ENCODE measurements at places on chromosomes 3 and 15.

GRCh38 chr3:128063865-128064264 is 11.6 kb downstream of the SEC61A1 start:
- peak; percentile 21 for DNase-seq

DNA sequence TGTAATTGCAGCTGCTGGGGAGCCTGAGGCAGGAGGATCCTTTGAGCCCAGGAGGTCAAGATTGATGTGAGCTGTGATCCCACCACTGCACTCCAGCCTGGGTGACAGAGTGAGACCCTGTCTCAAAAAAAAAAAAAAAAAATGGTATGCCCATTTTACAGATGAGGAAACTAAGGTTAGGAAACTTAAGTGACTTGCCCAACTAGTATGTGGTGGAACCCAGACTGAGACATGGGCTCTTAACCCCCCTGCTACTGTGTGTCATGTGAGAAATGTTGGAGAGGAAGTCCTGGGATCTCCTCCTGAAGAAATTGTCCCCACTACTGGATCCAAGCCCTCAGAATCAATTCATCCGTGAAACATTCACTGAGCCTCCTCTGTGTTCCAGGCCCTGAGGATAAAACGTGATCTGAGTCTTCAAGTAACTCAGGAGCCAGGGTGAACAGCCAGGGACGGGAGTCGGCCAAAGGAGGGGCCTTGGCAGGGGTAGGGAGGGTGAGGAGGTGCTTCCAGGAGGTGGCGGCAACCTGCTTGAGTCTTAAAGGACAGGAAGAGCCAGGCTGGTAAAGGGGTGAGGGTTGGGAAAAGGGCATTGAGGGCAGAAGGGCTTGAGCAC is 19.6 kb upstream of the RNU6-1 start:
- DNase-seq, result peak; percentile 53

DNA sequence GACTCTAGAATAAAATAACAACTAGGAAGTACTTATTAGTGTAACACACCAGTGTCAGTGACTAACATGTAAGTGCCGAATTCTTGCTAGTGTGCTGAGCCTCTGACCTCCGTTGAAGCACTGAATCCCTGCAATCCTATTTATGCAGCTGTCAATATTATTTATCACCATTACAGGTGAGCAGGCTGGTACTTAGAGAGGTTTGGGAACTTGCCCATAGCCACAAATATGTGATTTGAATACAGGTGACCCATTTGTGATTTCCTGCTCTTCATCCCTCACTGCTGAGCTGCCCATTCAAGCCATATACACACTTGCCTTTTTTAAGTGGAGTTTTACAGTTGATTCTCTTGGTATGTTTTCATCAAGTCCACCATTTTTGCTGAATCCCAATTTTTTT is 12.2 kb downstream of the EIF4E3 start:
- DNase-seq, result no peak

GRCh38 chr3:66110840-66111239 is 72.1 kb upstream of the MAGI1 start:
- DNase-seq, result peak; percentile 62

DNA sequence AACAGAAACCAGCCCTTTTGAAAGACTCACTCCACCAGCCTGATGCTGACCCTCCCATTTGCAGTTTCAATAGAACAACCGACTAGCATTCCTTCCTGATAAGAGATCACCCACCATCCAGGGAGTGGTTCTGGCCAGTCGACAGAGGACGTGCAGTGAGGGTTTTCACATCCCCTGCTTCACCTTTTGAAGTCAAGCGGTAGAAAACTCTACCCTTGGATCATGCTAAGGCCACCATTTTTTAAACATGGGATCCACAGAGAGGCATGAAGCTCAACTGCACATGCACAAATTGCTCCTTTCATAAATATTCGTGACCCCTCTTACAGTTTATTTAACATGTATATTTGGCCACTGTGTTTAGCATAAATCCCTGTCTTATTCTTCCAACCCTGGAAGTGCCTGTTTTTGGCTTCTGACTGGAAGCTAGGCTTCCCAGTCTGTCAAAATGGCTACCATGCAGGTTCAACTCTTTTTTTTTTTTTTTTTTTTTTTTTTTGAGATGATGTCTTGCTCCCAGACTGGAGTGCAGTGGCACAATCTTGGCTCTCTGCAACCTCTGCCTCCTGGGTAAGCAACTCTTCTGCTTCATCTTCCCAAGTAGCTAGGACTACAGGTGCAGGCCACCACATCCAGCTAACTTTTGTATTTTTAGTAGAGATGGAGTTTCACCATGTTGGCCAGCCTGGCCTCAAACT is 1.0 kb upstream of the THUMPD3 start:
- DNase-seq, result no peak

DNA sequence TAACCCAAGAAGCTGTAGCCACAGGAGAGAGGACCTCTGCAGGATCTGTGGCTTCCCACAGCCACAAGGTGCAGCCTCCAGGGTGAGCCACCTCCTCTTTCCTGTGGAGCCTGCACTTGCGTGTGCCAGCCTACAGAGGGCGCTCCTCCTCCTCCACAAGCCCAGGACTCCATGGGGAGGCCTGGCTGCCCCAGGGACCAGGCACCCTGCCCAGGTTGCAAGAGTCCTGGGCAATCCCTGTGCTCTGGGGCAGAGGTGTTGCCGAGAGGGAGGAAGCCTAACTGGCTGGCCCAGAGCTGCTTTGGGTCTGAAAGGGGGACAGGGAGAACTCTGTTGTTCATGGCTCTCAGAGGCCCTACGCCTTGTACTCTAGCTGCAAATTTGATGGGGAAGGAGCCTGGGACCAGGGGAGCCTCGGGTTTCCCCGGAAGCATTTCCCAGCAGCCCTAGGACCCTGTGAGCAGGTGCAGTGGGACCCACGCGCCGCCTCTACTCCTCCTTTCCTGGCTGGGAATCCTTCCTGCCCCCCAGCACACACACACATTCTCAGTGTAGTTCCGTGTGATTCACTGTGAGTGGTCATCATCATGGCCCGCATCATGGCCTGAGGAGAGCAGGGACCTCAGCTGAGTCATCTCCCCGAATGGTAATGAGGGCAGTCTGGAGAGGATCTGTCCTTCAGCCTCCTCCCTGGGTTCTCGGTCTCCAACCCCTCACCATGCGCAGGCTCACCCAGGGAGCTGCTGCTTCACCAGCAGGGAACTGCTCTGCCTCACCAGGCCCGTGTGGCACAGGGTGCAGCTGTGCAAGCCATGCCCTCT is 24.3 kb downstream of the TBC1D21 start:
- peak; percentile 91 for DNase-seq

- no peak for DNase-seq
Observed at GRCh38 chr15:50189633-50190032, 7.6 kb downstream of the SLC27A2 start.

GRCh38 chr15:28246605-28247004 is 75.4 kb downstream of the HERC2 start:
- DNase-seq, result no peak

DNA sequence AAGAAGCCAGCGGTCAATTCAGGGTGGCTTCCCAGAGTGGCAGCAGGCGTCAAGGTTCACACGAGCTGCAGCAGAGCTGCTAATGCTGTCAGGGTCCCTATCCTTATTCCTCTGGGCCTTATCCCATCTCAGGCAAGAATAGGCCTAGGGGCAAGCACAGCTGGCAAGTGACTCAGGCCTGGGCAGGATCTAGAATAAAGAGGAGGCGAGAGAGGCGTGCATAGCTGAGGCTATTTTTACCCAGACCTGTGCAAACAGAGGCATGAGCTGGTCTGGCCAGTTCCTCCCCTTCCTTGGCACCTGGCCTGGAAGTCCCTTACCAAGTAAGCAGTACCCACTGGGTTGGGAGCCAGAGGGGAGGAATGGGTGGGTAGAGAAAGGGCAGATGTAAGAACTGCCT is 12.2 kb upstream of the VIPR1 start:
- DNase-seq, result peak; percentile 48

GRCh38 chr3:34011171-34012101 is 213.0 kb downstream of the PDCD6IP start:
- no peak for DNase-seq

DNA sequence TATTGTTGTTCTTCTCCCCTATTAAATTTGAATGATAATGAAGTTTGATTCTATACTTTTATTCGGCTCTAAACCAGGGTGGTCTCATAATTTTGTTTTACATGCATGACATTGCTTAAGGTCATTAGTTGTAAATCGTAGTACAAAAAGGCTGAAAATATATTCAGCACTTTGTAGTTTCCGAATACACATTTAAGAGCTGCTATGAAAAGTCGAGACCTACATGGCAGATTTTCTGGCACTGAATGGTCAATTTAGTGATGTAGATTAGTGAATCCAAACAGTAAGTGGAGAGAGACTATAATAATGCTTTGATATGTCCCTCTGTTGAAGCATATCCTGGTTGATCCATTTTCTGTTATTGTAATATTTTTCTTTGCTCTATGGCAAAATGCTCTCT is 254.0 kb upstream of the SOX2 start:
- no peak for DNase-seq

- DNase-seq, result peak; percentile 88
Observed at GRCh38 chr3:14352002-14352627, 50.3 kb upstream of the SLC6A6 start.

DNA sequence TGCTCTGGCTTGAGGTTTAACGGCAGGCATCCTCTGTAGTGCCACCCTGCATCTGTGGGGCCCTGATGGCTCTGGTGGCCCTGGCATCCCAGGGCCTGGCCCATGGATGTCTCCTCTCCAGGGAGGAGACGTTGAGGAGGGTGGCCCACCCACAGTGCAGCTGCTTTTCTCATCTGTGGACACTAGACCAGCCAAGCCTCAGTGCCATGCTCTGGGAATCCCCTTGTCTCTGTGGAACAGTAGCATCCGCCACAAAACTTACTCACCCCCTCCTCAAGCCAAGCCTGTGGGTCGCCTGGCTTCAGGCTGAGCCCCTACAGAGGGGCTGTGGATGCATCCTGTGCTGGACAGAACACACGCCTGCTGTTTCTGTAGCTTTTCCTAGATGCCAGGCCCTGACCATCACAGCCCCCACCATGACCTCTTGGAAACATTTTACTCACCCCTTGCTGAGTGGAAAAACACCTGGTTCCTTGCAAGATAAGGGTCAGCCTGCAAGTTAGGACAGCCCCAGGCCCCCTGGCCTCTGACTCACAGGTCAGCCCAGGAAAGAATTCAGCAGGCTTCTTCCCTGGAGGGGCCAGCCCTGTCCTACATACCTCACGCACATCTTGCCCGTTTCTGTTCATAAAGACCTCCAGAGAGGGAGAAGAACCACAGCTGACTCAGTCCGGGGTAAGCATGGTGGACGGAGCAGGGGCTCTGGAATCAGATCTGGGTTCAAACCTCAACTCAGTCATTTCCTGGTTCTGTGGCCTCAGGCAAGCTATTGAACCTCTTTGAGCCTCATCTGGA is 19.0 kb downstream of the PAK6 start:
- no peak for DNase-seq

DNA sequence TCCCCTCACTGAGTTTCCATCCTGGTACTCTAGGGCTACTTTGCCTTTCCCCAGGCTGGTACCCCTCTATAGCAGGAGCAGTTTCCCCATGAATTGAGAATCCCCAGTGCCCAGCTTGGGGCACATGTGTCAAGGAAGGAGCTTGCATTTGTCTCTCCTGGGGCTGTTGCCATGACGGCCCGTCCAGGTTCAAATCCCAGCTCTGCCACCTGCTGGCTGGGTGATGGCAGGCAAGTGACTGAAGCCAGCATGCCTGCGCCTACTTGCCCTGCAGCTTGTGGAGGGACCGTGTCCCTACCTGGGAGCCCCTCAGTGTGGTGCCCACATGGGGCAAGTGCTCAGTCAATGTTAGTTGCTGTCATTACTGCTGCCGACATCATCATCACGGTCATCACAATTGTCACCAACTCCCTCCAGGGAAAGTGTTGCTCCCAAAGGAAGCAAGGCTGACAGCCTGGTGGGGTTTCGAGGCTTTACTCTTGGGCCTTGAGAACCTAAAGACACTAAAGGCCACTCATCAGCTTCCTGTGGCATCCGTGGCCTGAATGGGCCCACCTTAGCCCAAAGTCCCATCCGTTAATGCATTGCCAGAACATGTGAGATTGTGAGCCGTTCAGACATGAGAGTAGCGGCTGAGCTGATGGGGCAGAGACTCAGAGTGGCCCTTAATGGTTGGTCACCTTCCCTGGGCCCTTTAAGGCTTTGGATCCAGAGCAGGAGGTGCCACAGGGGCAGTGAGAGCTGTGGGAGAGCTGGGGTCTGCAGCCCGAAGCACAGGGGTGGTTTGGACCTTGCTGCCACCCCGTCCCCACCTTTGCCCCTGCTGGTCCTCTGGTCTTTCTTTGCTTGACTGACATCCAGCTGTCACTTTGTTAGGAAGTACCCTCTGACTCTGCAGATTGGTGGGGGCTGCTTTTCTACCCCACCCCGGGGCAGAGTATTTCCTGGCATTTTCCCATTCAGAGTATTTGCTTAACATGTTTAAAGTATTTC is 144.4 kb downstream of the DNAJB8 start:
- peak; percentile 93 for DNase-seq

GRCh38 chr3:133130168-133130567 is 92.0 kb downstream of the TMEM108 start:
- no peak for DNase-seq

DNA sequence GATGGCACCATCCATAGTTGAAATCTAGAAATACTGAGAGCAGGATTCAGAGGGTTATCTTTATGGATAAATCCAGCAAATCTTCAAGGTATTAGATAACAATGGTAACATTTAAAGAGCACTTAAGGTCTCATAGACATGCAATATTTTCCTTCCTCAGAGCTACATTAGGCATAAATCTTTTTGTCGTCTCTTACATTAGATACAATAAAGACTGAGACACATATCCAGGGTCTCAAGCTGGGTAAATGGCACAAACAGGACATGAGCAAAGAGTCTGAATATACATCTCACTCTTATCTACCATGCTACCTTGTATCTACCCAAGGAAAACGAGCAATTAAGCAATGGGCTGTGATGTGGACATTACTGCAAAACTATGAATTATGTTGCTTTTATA is 927.3 kb upstream of the EPHA6 start:
- DNase-seq, result no peak

DNA sequence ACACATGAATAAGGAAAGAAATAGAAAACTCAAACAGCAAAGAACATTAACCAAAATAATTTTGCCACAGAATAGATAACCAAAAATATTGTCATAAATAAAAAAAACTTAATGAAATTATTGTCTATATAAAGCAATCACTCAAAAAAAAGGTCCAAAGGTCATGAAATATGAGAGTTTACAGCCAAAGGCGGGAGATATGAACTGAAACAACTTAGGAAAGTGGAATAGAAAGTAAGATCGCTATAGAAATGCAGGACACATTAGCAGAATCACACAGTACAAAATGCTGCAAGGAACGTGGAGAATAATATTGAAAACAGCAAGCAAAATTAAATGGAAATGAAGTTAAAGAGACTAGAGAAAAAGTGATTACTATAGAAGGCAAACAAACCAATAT is 375.0 kb upstream of the ARHGEF26 start:
- DNase-seq, result no peak

GRCh38 chr3:72523429-72524151 is 324.7 kb downstream of the SHQ1 start:
- DNase-seq, result no peak

- no peak for DNase-seq
Observed at GRCh38 chr3:4904811-4905695, 74.2 kb upstream of the BHLHE40 start.

- DNase-seq, result no peak
Observed at GRCh38 chr3:56694867-56695683, 12.0 kb upstream of the TASOR start.
